HuH-7 (cell line): ENCODE measurements at places on chromosomes 12 and 14.

- DNase-seq: no peak
Measured at GRCh38 chr12:123894823-123895345, 77.7 kb downstream of the CCDC92 start.

GRCh38 chr12:94121886-94122285 lies 26.5 kb upstream of the PLXNC1 start:
- DNase-seq: no peak

- no peak for DNase-seq
Measured at GRCh38 chr12:88805692-88806091, 225.4 kb upstream of the KITLG start.

GRCh38 chr12:24928131-24928530 lies 20.8 kb downstream of the BCAT1 start:
- DNase-seq: no peak

DNA sequence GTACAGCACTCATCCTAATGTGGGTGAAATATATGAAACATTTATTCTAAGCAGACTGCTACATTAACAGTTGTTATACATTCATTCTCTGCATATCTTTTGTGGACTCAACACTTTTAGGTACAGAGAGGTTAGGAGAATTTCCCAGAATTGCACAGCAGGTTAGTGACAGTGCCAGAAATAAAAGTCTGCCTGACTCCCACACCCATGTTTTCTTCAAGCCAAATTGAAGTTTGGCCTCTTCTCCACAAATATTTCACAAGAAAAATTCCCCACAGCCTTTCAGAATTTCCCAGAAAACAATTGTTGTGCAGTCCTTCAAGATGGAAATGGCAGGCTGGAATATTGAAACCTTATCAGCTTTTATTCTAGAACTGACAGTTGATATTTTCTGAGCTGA lies 464.8 kb downstream of the RAD51B start:
- no peak for DNase-seq

GRCh38 chr12:19031032-19031431 lies 98.5 kb upstream of the PLEKHA5 start:
- DNase-seq: no peak

DNA sequence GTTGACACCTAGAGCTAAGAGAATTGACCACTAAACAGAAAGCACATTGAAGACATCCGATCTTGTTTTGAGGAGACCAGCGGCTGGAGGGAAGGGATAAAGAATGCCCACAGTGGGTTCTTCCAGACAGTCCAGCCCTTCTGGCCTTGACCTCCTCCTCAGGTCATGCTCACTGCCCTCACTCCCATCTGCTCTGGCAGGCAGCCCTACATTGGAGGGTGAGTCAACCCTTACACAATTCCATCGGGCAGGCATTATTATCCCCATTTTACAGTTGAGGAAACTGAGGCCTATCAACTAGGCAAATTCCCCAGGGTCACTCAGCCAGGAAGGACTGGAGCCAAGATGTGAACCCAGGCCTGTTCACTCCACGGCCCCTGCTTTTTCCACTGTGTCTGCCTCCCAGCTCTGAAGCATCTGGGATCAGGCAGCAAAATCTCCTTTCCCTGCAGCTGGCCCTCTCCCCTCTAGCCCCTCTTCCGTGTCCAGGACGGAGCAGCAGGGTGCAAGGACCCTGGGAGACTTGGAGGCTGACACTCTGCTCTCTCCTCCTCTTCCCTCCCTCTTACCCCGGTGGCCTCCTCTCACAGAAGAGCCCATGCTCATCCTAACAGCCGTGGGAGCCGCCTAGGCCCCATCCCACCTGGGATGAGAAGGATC lies 5.3 kb downstream of the SCNN1A start:
- DNase-seq: no peak

- DNase-seq: no peak
Measured at GRCh38 chr12:108053512-108053911, 75.6 kb upstream of the WSCD2 start.

DNA sequence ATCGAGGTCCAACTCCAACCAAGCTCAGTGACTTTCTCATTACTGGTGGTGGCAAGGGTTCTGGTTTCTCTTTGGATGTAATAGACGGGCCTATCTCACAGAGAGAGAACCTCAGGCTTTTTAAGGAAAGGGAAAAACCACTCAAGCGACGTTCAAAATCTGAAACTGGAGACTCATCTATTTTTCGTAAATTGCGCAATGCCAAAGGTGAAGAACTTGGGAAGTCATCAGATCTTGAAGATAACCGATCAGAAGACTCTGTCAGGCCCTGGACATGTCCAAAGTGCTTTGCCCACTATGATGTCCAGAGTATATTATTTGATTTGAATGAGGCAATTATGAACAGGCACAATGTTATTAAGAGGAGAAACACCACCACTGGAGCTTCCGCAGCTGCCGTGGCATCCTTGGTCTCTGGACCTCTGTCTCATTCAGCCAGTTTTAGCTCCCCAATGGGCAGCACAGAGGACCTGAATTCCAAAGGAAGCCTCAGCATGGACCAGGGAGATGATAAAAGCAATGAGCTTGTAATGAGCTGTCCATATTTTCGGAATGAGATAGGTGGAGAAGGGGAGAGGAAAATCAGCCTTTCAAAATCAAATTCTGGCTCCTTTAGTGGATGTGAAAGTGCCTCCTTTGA lies 343.5 kb upstream of the RGS6 start:
- no peak for DNase-seq

GRCh38 chr12:104788840-104789271 lies 169.2 kb downstream of the SLC41A2 start:
- no peak for DNase-seq

DNA sequence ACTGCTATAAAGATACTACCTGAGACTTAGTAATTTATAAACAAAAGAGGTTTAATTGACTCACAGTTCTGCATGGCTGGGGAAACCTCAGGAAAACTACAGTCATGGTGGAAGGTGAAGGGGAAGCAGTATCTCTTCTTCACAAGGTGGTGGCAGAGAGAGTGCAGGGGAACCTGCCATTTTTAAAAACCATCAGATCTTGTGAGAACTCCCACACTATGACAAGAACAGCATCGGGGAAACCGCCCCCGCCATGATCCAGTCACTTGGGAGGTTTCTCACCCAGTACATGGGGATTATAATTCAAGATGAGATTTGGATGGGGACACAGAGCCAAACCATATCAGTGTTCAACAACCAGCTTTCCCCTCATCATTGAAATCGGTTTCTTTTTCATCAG lies 49.9 kb downstream of the AEBP2 start:
- DNase-seq: no peak

- DNase-seq: no peak
Measured at GRCh38 chr14:95504135-95505029, 12.1 kb downstream of the SYNE3 start.

DNA sequence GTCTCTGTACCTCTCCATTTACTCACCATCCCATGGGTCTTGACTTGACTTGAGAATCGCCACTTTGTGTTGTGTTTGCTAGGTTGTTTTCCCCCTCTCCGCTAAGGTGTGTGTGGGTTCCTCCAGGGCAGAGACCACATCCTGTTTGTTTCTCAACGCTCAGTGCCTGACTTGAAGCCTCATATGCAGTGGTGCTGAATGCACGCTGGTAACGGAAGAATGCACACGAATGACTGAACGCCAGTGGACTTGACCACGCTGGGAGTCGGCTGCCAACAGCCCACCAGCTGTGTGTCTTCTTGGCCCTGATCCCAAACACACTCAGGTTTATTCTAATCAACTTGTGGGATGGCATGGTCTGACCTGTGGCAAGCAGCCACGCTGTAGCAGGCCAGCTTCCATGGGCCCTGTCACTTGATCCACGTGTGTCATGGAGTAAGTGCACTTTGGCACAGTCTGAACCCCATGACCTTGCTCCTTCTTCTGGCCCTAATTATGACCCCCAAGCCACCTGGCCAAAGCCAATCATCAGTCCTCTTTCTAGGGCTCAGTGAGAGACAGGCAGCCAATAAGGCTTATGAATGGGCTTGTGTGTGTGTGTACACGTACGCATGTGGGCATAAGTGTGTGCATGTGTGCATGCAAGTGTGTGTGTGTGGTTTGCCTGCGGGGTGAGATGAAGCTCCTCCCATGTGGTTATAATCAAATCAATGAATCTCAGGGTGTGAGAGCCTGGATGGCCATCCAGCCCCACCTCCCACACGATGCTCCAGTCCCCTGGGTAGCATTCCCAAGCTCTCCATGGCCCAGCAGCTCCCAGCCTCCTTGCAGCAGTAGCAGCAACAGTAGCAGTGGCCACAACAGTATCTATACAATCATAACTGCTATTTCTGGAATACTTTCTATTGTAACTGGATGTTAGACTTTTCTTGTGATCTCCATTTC lies 6.4 kb upstream of the TC2N start:
- no peak for DNase-seq

GRCh38 chr12:53424626-53425514 lies 1.2 kb downstream of the AMHR2 start:
- DNase-seq: no peak

DNA sequence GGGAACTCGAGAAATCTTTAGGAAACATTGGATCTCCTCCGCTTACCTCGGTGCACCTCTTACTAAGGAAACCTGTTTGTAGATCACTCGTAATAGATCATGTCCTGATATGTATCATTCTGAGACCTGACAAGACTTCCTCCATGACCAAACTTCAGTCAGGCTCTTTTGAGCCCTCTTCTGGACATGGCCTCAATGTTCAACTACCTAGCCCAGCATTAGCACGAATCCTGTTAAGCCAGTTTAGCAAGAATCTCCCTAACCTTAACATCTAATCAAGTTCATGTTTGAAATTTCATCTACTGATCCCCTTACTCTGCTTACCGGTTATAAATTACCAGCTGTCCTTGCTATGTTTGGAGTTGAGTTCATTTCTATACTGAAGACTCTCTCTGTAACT lies 713.9 kb upstream of the USP15 start:
- DNase-seq: no peak

GRCh38 chr12:42468341-42468821 lies 121.2 kb downstream of the PRICKLE1 start:
- DNase-seq: no peak

DNA sequence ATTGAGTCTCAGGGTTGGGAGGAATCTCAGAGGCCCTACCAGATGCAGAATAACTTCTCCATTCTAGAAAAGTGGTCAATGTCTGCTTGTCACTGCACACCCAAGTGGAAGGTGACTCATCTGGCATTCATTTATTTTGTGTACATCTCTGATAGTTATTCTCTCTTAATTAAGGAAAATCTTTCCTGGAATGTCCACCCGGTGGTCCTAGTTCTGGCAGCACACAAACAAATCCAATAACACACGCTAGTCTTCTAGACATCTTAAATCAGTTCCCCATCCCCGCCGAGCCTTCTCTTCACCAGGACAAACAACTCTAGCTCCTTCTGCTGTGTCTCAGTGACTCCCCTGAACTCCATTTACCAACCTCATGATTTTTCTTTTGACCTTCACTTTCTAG lies 50.0 kb upstream of the SCN8A start:
- DNase-seq: no peak

GRCh38 chr12:64678248-64678647 lies 68.0 kb downstream of the RASSF3 start:
- DNase-seq: no peak

GRCh38 chr12:5391653-5392052 lies 40.3 kb upstream of the NTF3 start:
- DNase-seq: peak; percentile 35

DNA sequence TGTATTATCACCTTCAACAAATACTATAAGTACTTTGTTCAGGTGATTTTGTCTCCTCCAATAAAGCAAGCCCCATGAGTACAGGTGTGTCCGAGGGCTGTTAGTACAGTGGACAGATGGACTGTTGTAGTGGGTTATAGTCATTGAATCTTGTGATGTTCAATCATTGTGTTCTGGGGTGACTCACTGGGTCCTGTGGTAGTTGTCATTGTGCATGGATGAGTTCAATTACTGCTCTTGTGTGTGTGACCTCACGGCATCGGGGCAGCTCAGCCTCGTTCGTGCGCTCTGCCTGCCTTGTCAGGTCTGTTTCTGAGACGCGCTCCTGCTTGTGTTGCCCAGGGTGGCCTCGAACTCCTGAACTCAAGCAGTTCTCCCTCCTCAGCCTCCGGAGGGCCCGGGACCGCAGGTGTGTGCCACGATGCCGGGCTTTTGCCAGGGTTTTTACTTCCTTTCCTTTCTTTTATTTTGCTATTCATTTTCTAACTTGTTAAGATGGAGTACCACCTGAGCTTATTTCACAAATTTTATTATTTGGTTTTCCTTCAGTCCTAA lies 72.2 kb downstream of the DDX51 start:
- no peak for DNase-seq

GRCh38 chr12:51686727-51687126 lies 95.7 kb downstream of the SCN8A start:
- DNase-seq: no peak

GRCh38 chr12:103547929-103548328 lies 39.1 kb upstream of the STAB2 start:
- DNase-seq: no peak

- DNase-seq: no peak
Measured at GRCh38 chr14:65962952-65963351, 523.2 kb upstream of the CCDC196 start.

DNA sequence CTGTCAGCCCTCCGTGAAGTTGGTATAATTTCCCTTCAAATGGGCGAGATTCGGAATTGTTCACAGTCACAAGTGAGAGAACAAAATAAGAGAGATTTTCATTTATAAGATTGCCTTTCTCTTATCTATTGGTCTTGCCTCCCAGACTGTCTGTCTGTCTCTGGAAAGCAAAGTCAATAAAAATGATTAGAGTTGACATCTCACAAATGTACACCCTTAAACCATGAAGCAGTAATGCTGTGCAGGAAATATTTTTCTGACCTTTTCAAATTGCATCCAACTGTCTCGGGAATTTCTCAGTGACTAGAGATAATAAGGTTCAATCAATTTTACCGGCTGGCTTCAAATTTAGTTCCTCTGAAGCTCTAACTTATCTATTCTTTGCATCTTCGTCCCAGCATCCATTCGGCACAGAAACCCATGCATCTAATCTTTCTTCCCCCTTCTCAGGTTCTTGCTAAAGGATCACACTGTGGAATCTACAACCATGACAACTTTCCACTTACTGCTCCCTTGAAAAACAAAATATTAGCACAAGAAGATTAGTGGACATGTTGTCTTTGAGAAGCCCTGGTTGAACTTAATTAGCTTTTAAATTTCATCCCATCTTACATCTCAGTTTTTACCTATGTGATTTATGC lies 93.1 kb downstream of the RMST start:
- no peak for DNase-seq

GRCh38 chr12:124386059-124386458 lies 91.2 kb downstream of the RFLNA start:
- no peak for DNase-seq

DNA sequence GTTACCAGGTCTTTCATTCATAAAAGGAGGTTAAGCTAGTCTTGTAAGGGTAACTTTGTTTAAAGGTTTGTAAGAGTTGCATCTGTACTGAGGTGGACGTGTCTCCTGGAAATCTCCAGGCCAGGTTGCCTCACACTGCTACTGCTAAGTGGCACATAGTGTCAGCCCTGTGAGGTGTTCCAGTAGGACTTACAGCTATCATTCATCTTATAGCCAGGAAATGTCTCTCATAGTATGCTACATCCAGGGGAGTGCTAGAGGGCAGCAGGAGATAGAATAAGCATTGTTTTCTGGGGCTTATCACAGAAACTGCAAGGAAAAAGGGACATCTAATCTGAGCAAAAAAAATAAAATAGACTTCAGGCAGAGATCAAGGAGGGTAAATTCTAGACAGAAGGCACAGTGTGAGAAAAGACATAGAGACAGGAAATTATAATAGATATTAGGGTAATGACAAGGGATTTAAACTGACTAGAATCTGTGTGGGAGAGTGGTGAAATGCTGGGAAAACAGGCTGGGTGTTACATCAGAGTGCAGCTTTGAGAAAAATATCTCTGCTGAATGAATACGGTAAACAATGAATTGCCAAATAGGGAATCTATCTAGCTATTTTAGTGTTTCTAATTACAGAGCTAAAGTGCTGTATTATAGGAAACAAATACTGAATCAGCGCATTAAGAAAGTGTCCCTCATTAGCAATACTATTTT lies 205.1 kb upstream of the ABCD2 start:
- no peak for DNase-seq
